ENCODE measurements at places on chromosomes 16 and 17.
A peak's percentile ranks its signal among the peaks of the same experiment; 100 is the strongest.

GRCh38 chr16:50197582-50197981 is 44.5 kb downstream of the TENT4B start:
- DNase-seq, result no peak

- peak; percentile 83 for DNase-seq
Observed at GRCh38 chr17:79045842-79046196, 21.9 kb downstream of the C1QTNF1 start.

- DNase-seq, result no peak
Observed at GRCh38 chr16:24996301-24996700, 18.9 kb downstream of the ARHGAP17 start.

DNA sequence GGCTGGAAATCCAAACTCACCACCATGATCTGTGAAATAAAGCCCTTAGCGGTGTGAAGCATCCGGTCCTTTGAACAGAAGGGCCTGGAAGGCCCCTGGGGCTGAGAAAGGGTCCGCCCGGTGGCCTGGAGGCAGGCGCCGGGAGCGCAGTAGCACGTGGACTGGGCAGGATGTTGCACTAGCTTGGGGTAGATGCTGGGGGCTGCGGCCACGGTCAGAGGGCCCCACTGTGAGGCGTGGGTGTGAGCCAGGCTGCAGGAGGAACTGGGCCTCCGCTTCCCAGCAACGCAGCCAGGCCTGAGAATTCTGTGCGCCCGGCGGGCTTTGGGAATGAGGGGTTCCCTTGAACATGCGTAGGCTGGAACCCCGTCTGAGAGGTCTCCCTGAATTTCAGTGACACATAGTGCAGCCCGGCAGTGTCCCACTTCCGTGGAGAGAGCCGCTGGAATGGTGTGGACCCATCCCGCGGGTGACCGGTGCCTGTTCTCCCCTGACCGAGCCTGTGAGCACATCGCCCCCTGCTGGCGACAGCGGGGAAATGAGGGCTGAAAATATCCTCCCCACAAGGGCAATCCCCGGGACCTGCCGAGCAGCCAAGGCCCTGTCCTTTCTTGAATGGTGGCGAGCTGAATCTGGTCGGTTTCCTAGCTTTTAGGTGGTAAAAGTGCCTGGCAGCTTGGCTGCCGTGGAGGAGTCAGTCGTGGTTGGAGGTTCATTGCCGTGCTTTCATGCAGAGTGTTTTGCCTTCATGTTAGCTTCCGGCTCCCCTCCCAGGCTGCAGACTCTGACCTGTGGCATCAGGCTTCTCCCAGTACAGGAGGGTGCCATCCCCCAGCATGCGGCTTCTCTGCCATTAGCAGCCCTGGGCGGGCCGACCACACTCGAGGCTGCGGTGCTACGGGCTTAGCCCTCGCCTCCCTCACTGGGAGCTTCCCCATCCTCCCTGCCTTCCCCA is 43.8 kb downstream of the DNAJA2 start:
- DNase-seq, result peak; percentile 64

DNA sequence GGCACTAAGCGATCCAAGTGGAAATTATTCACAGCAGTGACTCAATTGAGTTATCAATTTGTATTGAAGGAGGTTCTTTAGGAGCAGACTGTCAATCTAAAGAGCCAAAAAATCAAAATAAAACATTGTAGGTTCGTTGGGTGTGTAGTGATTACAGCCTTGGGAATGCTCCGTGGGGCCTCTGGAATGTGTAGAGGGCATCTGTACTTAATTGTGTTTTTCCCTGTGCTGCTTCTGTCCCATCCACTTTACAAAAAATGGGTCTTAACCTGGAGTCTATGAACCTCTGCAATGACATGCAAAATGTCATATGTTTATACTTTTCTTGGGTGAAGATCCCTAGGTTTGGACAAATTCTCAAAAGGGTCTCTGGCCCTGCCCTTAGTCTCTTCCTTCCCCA is 215.1 kb downstream of the CCDC182 start:
- DNase-seq, result no peak

DNA sequence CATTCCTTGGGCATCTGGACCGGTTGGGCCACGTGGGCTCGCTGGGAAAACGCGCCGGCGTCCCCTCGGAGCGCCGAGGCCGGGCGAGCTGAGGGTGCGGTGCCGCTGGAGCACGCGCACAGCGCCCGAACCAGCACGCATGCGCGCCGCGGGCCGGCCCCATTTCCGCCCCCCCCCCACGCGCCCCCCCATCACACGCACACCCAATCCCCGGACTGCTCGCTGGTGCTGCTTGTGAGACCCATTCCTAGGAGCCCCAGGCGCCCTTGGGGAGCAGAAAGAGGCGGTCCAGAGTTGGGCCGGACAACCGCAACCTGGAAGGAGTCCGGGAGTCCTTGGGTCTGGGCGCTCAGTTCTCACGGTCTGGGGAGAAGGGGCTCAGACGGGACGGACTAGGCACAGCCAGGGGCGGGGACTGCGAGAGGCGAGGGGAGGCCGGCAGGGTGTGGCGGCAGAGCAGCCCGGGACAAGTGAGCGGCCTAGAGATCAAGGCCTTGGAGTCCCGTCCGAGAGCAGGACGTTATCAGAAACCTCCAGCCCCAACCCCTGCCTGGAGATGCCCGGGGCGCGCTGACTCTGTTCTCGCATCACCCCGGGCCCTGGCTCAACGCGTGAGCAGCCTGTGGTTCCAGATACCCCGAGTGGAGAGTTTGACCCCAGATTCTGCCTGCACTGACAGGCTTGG is 6.0 kb upstream of the CBX8 start:
- no peak for DNase-seq

DNA sequence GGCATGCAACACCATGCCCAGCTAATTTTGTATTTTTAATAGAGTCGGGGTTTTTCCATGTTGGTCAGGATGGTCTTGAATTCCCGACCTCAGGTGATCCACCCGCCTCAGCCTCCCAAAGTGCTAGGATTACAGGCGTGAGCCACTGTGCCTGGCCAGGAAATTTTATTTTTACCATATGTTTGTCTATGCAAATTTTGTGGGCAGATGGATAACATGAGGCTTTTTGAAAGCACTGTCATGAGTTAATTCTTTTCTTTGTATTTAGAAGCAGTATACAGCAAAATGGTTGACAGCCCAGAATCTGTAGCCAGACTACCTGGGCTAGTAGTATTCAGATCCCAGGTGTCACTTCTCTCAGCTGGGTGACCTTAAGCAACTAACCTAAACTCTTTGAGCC is 8.5 kb upstream of the KPNB1 start:
- DNase-seq, result no peak

DNA sequence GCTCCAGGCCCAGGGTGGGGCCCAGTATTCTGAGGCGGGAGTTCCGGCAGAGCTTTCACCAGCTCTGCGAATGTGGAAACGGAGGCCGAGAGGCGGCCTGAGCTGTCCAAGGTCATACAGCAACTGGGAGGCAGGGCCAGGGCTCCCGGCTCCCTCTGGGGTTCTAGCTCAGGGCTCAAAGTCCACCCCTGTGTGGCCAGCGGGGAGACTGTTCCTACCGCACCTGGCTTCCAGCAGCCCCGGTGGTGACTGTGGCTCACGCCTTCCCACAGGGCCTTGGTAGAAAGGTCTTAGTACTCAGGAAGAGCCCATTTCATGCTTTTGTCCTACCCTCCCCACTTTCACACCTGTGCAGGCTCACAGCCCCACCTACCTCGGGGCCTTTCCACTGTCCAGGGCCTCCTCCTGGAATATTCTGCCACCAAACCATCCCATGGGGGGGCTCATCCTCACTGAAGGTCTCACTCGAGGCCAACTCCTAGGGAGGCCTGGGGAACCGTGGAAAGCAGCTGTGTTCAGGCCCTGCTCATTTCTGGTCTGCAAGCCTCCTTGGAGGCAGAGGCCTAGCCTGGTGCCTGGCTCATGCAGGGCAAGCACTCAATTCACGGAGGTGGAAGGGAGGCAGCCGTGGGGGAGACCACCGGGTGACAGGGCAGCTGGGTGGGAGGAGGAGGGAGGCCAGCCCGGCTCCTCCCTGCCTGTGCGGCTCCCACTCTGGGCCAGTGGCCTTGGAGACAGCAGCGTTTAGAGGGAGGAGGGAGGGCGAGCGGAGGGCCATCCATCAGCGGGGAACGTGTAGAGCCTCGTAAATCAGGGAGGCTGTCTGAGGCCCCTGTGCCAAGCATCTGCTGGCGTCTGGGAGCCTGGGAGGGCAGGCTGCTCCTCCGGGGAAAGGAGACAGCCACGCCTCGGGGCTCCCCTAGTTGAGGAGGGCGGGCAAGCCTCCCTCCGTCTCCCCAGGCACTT is 12.7 kb upstream of the DOC2B start:
- no peak for DNase-seq

DNA sequence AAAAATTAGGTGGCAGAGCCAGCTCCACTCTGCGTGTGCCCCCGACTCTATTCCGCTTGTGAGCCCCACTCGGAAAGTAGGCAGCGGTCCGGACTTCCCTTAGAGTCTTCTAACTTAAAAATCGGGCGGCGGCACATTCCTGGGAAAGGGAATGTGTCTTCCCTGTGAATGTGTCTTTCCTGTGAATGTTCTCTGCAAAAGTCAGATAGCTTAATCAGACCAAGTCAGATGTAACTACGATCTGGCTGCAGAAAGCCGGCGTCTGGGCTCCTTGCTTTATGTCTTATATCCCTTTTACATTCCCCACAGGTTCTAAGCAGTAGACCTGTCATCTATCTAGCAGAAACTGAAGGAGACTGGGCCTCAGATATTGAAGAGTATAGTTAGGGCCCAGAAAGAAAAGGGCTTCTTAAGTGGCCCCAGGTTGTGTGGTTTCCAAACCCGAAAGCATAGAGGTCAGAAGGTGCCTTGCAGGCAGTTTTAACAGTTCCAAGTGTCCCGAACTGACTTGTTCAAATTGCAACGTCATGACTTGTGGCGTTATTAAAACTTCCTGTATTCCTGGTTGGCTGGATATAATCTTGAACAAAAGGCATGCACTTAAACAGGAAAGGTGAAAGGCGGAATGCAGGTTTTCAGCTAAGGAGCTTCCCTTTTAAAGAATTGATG is 601 bp downstream of the PHKB start:
- DNase-seq, result peak; percentile 67

DNA sequence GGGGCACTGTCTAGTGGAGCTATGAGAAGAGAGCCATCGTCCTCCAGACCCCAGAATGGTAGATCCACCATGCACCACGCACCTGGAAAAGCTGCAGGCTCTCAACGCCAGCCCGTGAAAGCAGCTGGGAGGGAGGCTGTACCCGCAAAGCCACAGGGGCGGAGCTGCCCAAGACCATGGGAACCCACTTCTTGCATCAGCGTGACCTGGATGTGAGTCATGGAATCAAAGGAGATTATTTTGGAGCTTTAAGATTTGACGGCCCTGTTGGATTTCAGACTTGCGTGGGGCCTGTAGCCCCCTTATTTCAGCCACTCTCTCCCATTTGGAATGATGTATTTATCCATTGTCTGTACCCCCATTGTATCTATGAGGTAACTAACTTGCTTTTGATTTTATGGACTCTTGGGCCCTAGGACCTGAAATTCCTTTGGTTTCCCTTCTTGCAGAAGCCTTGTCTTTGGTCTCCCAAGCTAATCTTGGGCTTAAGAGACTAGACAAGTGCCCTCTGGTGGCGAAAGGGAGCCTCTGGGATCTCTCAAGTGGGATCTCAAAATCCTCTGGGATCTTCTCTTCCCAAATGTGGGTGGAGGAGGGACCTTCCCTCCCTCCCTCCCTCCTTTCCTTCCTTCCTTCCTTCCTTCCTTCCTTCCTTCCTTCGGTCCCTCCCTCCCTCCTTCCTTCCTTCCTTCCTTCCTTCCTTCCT is 58.2 kb upstream of the HAPSTR1 start:
- DNase-seq, result peak; percentile 69

- no peak for DNase-seq
Observed at GRCh38 chr16:69773260-69773947, 11.3 kb downstream of the WWP2 start.

- no peak for DNase-seq
Observed at GRCh38 chr16:81842564-81843242, 63.6 kb downstream of the PLCG2 start.

GRCh38 chr17:10105513-10106001 is 92.8 kb downstream of the GAS7 start:
- DNase-seq, result no peak

- no peak for DNase-seq
Observed at GRCh38 chr17:7445619-7445968, 733 bp downstream of the CHRNB1 start.

DNA sequence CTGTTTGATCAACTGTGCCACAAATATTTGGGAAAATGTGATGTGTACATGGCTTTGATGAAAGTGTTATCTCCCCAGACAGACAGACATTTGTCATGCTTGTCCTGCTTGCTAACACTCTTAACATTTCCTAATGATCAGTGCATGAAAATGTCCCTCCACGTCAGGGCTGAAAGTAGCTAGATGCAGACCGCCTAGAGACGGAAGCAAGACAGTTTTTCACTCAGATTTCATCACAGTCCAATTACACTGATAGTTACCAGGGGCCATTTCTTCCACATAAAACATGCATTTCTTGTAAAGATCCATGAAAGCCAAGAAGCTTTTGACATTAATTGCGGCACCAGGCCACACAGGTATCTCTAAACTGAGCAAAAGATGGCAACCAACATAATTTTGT is 347.7 kb downstream of the RBFOX1 start:
- DNase-seq, result no peak

DNA sequence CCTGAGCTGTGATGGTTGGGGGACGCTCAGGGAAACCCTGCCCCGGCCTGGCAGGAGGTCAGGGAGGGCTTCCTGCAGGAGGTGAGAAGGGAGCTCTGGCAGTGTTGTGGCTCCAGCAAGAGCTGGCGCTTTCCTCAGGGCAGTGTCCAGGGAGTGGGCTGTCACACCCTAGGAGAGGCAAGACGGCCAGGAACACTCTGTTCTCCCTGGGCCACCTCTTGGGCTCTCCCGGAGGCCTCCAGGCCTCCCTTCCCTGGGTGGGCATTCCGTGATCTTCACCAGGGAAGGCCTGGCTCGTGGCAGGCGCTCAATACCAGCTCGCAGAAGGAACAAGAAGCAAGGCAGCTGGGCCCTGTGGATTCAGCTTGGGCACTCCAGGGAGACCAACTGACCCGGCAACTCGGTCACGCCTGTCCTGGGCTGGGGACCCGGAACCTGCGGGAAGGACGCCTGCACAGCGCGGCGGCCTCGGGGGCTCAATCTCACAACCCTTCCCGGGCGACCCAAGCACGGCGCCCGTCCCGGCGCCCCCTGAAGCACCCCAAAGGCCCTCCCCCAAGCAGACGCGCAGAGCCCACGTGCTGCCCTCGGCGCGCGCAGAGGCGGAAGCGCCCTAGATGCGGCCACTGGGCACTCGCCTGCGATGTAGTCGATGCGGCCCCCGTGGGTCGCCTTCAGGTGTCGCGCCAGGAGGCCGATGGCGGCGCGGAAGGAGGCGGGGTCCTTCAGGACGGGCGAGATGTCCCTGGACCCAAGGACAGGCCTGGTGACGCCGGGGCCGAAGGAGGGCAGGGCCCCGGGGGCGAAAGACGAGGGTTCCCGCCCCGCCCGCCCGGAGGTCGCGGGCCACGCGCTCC is 588 bp downstream of the APRT start:
- DNase-seq, result peak; percentile 56

- DNase-seq, result no peak
Observed at GRCh38 chr16:5069048-5069447, 2.6 kb upstream of the ALG1 start.

- no peak for DNase-seq
Observed at GRCh38 chr17:31695456-31696090, 163.5 kb downstream of the COPRS start.

All from PC-3 (cell line).